ENCODE measurements at places on chromosomes 7 and 10.

DNA sequence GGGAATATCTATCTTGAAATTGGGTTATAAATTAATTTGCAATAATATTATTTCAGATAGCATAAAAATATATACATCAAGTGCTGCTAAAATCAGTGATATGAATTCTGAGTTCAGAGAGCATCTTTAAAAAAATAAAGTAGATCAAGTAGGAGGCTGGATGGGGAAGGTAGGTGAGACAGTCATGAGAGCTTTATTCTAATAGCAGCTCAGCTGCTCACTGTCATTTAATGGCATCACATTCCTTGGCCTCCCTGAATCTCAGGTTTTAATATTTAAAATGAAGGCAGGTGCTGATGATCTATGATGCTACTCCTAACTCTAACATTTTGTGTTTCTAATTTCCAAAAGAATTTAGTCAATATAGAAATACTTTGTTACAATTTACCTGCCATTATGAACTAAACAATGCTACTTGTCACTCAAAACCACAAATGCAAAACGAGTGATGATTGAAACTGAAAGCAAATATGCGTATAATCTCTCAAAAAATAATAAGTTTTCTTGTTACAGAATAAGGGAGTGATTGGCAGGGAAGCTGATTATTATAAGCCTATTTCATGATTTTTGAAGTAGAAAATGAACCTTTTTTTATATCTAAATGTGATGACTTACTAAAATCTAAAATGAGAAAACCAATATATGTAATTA lies 147.6 kb upstream of the CSTF2T start:
- no peak for DNase-seq

DNA sequence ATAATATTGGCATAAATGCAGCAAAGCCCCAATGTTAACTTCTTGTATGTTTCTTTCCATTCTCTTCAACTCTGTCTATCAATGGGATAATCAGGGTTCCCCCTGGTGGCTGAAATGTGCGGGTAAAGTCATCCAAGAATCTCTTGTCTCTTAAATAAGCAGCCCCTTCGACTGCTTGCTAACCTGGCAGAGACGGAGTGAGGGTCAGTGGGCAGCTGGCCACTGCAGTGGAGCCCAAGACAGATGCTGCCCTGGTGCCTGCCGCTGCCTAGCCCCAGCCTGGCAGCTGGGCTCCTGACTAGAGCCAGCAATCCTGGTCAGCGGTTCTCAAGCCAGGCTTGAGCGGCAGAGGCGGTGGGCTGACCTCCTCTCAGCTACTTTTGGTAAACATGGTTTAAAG lies 248.9 kb downstream of the COBL start:
- DNase-seq, result peak; percentile 15

GRCh38 chr10:121313119-121313875 lies 284.9 kb downstream of the FGFR2 start:
- no peak for DNase-seq

GRCh38 chr10:69475433-69475830 lies 24.2 kb downstream of the TSPAN15 start:
- DNase-seq, result no peak

- DNase-seq, result no peak
Measured at GRCh38 chr7:16430133-16430532, 8.8 kb upstream of the CRPPA start.

DNA sequence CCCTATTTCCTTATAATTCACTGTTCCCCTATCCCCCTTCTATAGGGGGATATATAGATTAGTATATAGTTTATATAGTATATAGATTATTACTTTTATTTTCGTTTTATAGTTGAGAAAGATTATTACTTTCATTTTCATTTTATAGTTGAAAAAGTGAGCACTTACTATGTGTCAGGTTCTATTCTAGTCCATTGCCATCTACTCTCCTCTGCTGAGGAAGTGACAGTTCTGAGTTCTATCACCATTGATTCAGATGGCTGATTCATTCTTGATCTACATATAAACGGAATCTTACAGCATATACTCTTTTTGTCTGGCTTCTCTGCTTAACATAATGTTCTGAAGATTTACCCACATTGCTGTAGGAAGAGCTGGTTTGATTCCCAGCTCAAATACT lies 20.7 kb upstream of the CAV2 start:
- DNase-seq, result no peak

DNA sequence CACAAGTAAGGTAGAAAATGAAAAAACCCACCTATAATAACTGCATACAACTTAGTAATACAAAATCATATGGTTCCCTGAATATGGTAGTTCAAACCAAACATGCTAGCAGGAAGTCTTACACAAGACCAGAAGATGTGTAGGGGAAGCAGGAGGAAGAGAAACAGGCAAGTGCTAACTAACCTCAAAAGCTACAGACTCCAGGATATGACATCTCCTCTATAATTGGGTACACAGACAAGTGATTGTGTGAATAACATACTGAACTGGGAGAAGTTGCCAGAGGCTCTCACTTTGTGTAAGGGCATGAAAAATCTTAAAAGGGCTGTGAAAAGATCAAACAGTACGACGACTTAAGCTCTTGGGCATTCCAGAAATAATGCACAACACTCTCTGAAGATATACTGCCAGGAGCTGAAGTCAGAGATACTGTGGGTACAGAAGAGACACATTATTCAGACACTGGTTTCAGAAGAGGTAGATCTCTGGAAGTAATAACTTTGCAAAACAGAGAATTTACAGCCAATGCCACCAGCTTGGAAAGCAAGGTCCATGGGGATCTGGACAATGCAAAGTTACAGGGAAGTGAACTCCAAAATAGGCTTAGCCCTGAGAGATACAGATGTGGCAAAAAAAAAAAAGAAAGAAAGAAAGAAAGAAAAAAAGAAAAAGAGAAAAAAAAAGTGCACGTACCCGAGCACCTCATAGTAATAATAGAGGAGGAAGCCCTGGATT lies 767.2 kb downstream of the TNS3 start:
- no peak for DNase-seq

DNA sequence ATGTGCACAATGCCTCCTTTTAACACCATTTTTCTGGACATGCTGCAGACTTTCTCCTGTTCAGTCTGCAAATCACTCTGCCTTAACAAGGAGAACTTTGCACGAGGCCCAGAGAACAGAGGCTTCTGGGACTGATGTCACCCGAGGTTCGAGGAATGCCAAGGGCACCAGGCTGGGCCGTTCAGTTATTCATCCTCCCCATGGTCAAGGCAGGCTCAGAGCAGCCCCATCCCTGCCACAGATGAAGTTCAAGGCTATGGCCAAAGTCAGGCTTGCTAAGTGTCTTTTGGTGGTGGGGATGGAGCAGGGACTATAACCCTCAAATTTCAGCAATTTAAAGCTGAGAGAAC lies 9.4 kb upstream of the DUSP5 start:
- DNase-seq, result no peak

GRCh38 chr10:124962421-124962820 lies 20.5 kb downstream of the ZRANB1 start:
- no peak for DNase-seq

GRCh38 chr10:34184939-34185386 lies 630.1 kb downstream of the PARD3 start:
- DNase-seq, result no peak

GRCh38 chr7:16592395-16592794 lies 53.2 kb downstream of the ANKMY2 start:
- DNase-seq, result no peak

DNA sequence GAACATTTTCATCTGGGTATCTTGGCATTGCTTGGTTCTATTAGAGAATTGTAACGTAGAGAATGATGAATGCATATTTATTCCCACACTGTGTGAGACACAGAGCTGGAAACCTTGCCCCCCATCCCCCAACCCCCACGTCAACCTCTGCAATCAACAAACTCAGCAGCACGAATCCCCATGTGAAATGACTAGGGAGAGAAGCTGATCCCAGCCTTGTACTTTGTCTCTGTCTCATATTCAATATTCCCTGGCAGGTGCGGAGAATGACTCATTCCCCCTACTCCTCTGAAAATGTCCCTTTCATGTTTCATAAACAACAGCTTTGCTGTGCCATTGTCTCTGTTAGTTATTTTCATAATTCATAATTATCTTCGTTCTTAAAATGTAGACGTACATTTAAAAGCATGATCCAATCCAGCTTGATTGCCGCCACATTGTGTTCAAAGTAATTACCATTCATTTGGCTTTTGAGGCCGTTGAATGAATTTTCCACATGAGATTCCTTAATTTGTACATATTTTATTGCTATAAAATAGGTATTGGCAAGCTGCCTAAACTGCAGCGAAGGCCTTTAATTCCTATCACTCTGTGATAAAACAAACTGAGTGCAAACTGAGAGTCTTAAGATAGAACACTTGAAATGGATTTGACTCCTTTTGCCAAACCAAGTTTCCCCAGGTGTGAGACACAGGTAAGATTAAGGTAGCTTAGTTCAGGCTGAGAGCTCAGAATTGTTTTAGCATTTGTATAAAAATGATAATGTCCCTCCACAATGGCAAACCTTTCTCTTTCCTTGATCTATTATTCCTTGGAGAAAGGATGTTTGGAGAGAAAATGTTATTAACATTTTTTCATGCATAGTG lies 920.2 kb downstream of the TYW1 start:
- DNase-seq, result no peak

DNA sequence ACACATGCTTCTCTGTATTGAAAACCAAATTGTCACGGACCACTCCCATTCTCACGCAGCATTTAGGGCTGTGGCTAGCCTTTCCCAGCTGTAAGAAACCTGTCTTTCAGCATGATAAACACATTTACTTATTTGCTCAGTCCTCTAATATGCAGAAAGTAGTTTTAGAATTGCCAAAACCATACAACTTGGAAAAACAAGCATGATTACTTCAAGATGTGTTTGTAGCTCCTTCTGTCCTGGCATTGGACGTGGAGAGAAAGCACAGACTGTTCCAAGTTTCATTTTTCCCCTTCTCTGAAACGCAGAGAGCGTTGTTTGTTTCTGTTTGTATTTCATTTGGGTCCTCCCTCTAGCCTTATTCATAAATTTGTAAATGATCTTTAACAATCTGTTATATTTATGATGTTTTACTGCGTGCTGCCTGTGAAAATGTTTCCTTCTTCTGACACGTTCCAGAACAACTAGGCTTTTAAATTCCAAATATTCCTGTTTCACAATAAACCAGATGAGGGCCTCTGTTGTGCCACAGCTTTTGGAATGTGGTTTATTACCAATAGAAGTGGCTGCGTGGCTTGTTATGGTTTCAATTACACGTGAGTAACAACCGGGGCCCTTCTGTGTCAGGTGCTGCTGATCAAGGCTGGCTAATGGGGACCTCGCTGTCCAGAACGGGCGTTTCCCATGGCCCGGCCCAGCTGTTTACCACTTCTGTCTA lies 26.1 kb downstream of the MNX1 start:
- no peak for DNase-seq

GRCh38 chr10:88545359-88545758 lies 37.8 kb downstream of the RNLS start:
- no peak for DNase-seq

- DNase-seq, result no peak
Measured at GRCh38 chr10:73887294-73888039, 13.1 kb upstream of the CAMK2G start.

- no peak for DNase-seq
Measured at GRCh38 chr10:86657011-86657395, 2.7 kb downstream of the OPN4 start.

- DNase-seq, result no peak
Measured at GRCh38 chr7:148395990-148396716, 194.4 kb upstream of the C7orf33 start.

- no peak for DNase-seq
Measured at GRCh38 chr10:131280101-131280500, 31.4 kb downstream of the TCERG1L start.

DNA sequence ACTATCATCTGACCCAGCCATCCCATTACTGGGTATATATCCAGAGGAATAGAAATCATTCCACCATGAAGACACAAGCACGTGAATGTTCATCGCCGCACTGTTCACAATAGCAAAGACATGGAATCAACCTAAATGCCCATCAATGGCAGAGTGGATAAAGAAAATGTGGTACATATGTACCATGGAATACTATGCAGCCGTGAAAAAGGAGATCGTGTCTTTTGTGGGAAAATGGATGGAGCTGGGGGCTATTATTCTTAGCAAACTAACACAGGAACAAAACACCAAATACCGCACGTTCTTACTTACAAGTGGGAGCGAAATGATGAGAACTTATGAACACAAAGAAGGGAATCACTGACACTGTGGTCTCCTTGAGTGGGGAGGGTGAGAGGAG lies 9.8 kb upstream of the KNDC1 start:
- DNase-seq, result no peak

DNA sequence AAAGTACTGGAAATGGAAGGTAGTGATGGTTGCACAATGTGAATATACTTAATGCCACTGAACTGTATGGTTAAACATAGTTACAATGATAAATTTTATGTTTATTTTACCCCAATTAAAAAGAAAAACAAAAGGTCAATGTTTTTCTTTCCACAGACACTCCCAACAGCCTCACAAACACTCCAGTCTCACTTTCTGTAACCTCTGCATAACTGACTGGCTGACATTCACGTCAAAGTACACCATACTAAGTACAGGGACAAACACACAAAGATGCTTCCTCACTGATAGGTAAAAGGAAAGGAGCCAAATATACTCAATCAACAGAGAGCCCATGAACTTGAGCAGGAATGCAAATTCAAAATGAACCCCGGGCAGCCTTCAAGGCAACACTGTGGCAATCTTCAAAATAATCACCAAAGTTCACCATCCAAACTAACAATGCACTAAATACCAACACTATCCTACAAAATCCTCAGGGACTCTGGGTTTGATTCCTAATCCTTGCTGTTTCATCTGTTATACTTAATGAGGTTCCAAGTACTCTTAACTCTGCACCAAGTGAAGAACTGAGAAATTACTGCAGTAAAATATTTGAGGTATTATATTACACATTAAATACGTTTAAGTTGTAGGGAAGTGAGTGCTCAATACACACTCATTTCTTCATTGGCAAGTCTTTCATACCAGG lies 90.8 kb downstream of the ARMH3 start:
- DNase-seq, result no peak

GRCh38 chr7:81235997-81236396 lies 317.1 kb upstream of the SEMA3C start:
- no peak for DNase-seq

DNA sequence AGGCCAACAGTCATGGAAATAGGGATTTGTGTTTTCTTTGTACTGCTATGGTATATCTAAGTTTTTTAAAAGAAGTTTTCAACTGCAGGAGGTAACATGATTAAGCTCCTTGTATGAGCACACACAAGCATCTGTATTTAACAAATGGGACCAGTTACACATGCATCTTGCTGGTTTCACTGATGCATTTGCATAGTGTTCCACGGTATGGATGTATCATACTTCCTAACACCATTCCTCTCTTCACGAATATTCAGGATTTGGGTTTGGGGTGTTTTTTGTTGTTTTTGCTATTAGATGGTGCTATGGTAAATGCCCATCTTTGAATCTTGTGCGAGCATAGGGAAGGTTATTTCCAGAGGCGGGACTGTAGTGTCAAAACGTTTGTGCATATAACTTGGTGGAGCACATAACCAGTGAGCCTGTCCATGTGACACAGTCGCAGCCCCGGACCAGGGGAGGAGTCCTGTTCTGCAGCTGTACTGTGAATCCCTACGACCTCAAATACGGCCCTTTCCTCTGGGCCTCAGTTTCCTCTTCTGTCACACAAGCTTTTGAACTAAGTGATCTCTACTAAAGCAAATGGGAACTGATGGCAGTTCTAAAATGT lies 1.9 kb downstream of the H2BK1 start:
- no peak for DNase-seq
